ENCODE measurements at places on chromosomes 2 and 18.
A peak's percentile ranks its signal among the peaks of the same experiment; 100 is the strongest.

DNA sequence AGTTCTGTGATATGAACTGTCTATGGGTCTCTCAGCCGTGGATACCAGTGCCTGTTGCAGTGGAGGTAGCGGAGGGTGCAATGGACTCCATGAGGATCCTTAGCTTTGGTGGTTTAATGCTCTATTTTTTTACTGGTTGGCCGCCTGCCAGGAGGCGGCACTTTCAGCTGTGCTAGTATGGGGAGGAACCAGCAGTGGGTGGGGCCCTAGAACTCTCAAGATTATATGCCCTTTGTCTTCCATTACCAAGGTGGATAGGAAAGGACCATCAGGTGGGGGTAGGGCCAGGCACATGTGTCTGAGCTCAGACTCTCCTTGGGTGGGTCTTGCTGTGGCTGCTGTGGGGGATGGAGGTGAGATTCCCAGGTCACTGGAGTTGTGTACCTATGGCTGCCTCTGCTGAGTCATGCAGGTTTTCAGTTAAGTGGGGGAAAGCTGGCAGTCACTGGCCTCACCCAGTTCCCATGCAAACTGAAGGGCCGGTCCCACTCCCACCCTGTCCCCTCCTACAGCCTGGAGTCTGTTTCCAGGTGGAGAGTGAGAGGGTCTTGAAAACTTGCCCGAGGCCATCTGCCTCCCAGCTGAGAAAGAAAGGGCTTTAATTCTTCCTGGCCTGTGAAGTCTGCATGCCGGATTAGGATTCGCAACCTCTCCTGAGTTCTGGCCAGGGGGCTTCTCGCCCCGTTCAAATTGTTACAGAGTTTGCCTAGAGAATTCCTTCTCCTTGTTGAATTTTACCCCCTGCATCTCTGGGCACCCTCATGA, 14.5 kb downstream of the KCNS3 start:
- DNase-seq, result no peak

- no peak for DNase-seq
Observed at GRCh38 chr2:104577143-104577542, 276.8 kb upstream of the POU3F3 start.

DNA sequence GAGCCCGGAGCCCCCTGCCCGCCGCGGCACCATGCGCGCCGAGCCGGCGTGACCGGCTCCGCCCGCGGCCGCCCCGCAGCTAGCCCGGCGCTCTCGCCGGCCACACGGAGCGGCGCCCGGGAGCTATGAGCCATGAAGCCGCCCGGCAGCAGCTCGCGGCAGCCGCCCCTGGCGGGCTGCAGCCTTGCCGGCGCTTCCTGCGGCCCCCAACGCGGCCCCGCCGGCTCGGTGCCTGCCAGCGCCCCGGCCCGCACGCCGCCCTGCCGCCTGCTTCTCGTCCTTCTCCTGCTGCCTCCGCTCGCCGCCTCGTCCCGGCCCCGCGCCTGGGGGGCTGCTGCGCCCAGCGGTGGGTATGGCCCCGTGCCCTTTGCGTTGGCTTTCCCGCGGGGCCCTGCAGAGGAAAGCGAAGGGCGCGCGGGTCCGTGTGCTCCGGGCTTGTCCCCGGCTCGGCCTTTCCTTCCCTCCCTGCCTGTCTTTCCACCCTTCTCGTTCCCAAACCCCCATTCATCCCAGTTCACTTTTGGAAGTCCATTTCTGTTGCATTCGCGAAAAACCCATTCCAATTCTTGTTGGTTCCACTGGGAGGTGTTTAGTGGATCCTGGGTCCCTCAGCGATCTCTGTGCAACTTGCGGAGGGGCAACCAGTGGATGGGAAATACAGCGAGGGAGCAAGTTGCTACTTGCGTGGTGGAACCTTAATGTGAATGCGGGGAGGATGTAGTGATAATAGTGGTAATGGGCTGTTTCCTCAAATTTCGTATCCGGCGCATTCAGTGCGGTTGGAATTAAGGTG, 599 bp downstream of the ADAM23 start:
- DNase-seq, result no peak

DNA sequence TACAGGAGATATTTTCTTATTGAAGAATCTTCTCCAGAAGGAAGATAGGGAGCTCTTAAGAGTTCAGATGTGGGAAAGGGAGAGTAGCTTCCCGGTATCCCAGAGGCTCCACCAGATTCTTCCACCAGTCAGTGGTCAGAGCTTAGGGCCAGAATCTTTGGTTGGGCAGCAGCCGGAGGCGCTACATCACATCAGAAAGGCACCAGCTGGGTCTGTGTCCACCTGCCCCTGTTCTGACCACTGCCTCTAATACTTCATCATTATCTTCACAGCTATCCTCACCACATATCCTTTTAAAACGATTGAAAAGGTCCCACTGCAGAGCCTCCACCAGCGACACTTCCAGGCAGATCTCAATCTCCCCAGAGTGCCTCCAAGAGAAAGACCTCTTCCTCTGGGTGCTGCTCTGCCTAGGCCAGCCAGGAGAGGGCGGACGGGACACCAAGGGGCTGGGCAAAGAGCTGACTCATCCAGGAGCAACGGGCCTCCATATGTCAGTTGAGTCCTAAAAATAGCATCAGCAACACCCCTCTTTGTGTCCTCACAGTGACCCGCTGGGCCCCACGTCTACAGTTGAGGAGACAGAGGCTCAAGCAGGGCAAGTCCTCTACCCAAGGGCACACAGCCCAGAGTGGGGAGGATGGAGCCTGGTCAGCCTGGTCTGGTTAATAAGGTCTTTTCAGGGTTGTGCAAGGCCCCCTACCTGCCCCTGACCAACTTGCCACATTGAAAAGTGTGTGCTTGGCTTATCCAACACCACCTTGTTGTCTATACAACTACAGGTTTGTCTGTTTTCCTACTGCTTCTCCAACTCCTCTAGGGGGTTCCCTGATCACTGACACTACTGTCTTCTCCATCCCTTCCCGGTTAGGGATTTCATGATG, 81.2 kb downstream of the ADD2 start:
- peak; percentile 26 for DNase-seq

DNA sequence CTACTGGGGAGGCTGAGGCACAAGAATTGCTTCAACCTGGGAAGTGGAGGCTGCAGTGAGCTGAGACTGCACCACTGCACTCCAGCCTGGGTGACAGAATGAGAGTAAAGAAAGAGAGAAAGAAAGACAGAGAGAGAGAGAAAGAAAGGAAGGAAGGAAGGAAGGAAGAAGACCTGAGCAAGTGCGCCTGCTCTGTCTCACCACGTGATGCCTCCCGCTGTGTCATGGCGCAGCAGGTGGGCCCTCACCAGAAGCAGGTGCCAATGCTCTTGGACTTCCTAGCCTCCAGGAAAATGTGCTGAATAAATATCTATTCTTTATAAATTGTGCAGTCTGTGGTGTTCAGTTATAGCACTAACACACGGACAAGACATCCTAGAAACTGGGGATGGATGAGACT, 270.0 kb downstream of the CYP26B1 start:
- DNase-seq, result no peak

- no peak for DNase-seq
Observed at GRCh38 chr2:105181282-105181681, 60.3 kb upstream of the GPR45 start.

DNA sequence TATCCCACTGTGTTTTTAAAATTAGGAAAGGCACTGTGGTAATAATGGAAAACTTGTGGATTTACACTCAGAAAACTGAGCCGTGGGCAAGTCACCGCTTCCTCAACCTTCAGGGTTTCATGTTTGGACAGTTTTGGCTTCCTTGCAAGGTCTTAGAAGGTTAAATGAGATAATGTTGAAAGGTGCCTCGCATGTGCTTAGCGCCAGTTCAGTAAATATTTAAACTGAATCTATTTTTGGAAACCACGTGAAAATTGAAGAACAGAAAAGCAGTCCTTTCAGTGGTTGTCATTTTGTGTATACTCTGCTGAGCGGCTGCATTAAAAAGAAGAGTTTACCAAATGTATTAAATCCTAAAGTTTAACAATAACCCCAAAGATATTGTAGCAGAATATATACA, 15.2 kb upstream of the AGAP1 start:
- DNase-seq, result no peak

- no peak for DNase-seq
Observed at GRCh38 chr18:6616981-6617380, 112.5 kb upstream of the ARHGAP28 start.

DNA sequence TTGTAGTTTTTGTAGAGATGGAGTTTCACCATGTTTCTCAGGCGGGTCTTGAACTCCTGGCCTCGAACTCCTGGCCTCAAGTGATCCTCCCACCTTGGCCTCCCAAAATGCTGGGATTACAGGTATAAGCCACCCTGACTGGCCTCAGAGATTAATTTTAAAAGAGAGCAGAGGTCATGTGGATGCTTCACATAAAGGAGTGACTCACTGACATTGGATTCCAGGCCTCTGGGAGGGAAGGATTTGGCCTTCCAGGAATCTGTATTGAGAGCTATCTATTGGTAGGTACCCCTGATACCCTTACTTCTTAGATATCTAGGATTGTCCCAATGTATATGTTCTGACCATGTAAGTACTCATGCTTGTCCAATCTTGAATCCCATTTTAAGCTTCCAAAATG, 138.4 kb downstream of the FAM161A start:
- DNase-seq, result no peak

GRCh38 chr2:140747090-140747489, 1383.7 kb downstream of the LRP1B start:
- no peak for DNase-seq

GRCh38 chr2:55418072-55418471, 1.6 kb downstream of the CCDC88A start:
- no peak for DNase-seq

- no peak for DNase-seq
Observed at GRCh38 chr2:202278036-202278760, 12.6 kb downstream of the NOP58 start.

DNA sequence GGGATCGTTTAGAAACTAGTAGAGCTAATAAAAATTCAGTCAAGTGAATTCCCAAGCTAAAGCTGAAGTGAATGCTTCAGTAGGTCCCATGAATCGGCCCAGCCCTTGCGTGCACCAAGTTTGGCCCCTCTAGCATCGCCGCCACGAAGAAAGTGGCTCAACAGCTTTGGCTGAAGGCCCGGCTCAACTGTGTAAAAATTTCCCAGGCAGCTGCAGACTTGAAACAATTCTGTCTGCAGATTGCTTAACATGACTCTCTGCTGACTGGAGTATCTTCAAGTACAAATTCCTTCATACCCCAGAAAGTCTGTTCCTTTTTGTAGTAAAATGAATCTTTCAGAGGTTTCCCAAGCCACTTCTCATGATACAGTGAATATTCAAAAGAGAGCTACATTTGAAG, 32.7 kb downstream of the ALMS1 start:
- no peak for DNase-seq

GRCh38 chr2:45588158-45588829, 22.8 kb downstream of the SRBD1 start:
- no peak for DNase-seq

DNA sequence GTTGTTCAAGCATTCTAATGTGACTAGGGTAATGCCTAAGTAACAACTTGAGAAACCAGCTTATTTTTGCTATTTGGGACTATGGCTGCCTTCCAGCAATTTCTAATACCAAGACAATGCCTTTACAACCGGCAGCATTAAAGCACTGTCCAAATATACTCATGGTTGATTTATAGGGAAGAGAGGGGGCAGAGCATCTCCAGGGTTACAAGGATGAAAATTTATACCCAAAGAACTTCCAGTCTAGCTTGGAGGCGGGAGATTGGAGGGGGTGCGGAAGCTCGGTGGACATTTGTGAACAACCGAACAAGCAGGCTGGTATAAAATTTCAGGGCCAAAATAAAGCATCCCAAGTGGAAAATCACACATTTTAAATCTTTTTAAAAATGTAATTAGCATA, 294.9 kb upstream of the STON1 start:
- no peak for DNase-seq

GRCh38 chr2:240989451-240990265, 8.8 kb upstream of the SNED1 start:
- no peak for DNase-seq

DNA sequence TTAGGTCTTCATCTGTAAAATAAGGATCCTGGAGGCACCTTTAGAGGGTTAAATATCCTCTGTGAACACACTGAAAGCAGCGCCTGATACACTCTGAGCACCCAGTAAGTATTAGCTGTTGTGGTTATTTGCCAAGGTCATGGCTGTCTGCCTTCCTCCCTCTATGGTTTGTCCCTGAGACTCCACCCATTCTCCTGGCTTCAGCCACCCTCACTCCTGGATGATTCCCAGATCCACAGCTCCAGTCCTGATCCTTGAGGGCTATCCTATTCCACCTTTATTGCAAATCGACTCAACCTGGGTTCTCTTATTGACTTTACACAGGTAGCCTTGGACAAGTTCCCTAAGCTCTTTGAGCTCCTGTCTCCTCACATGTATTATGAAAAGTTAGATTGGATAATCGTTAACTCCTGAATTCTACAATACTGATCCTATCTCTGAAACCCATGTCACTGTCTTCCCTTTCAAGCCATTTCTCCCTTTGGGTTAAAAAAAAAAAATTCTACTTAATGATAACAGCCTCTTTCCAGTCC, 162.3 kb downstream of the LAMA3 start:
- no peak for DNase-seq

- no peak for DNase-seq
Observed at GRCh38 chr2:128396946-128397345, 78.3 kb upstream of the HS6ST1 start.

DNA sequence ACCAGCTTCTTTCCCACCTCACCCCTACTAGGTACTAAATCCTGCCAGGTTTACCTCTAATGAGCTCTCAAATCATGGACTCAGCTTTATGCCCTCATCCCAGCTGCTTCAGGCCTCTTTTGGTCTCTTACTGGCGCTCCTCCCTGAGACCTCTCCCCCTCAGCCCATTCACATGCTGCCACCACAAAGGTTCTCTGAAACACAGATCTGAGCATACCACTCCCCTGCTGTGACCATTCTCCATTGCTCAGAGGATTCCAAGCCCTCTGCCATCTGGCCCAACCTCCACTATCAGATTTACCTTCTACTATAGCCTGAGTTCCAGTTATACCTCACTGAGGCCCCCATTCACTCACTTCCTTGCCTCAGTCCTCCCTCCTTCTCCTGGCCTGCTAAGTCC, 174.8 kb downstream of the ANKRD44 start:
- no peak for DNase-seq

DNA sequence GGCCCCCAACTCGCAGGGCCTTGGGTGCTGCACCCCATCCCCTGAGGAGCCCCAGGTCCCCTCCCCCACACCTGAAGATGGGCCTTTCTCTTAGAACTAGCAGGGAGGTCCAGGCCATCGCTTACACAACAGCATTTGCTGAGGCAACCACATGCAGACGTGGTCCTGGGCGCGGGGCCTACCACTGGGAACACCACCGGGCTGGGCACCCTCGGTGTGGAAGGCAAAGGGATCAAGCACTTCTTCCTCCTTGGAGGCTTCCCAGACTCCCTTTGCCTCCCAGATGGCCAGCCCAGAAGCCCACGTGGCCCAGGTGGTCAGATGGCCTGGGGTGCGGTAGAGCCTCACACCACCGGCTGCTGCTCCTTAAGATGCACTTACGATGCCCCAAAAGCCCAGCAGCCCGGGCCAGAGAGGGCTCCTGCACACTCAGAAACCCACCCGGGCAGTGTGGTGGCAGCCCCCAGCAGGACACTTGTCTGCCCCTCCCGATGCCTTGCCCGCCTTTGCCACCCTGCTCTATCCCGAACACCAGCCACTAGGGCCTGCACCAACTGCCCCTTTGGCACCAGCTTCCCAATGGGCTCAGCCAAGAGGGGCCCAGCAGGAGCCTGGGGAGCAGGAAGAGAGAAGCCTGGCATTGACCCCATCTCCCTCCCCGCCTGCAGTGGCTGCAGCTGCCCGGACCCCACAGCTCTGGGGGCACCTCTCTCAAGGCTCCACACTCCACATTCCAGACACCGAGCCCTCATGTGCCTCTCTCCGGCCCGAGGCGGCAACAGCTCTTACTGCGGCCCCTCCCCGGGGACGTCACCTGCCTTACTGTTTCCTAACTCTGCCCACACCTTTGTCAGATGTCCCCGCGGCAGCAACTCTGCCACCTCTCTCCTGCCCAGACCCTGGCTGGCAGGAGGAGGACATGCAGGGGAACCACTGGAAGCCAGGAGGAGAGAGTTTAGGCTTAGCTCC, 13.9 kb upstream of the MLPH start:
- no peak for DNase-seq
